CD4-positive, alpha-beta memory T cell (primary cell): ENCODE measurements at places on chromosomes 5 and 9. TPM values are rescaled to one million over a fixed set of nuclear protein-coding genes. Genes with fewer than 3 reads are reported as not detected.

DNA sequence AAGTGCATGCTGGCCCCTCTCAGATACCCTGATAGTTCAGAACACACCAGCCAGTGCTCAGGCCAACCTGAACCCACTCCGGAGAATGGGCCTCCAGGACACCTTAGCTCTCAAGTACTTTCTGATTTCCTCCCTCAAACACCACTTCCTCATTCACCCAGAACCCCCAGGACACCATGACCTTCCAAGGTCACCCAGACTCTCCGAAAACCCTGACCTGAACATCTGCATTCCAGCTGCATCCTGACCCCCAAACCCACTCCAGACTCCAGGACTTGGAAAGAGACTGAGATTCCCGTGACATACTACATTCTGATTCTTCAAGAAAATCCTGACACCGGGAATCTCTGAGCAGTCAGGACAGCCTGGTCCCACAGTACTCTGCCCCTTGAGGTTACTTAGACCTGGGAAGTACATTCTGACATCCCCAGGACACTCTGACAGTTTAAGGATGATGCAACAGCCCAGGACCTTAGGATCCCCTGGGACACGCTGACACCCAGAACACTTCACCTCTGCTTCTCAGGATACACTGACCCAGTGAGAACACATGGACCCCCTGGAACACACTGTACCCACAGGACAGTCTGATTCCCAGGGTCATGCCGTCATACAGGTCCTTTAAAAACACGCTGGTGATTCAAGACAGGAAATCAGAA lies 747 bp upstream of the PROP1 start:
- DNase-seq = no peak

The CLIC3 gene
- polyA plus RNA-seq = 5.0 TPM

GRCh38 chr5:42655982-42656650 lies 100.5 kb upstream of the CCDC152 start:
- no peak for DNase-seq

DNA sequence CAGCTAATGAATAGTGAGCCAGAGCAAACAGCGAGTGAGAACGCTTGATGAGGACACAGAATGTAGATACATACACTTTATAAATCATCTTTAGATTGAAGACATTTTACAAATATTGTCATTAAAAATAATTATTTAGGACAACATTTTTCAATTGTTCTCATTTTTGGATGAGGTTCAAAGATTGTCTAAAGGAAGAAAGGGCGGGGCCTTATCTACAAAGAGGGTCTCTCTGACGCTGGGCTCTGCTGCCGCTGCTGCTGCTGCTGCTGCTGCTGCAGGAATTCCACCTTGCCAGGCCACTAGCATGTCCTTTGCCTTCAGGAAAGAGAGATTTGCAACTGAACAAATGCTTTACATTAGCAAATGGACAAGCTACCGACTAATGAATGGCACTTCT lies 220.7 kb upstream of the TMEM161B start:
- no peak for DNase-seq

- DNase-seq = no peak
Observed at GRCh38 chr9:752681-753200, 88.8 kb upstream of the DMRT1 start.

DNA sequence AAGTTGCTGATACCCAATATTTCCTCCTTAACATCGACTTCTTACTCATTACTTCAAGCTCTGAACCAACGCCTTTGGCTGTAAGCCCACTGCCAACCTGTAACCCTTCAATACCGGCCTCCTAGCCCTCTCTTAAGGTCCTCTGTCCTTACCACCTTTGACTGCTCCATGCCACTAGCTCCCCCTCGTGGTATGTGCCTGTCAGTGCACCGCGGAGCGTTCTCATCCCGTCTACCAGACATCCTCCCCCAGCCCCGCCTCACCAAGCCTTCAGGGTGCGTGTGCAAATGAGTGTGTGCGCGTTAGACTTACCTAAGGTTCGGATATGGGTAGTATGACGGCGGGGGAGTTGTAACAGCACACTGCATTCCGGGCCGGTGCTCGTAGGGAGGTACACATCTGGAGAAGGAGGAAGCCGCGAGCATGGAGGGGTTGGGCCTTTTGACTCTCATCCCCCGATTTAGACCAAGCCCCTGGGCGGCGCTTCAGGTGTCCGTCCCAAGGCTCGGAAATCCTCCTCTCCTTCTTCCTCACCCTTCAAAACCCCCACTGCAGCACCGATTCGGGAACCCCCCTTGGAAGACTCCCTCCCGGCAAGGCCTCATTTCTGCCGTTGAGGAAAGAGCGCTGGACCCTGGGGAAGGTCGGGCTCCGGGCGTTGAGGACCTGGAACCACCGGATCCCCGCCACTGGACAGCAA lies 2.8 kb upstream of the MYORG start:
- DNase-seq = peak; percentile 89
